ENCODE measurements at places on chromosomes 5 and 9.
A peak's percentile ranks its signal among the peaks of the same experiment; 100 is the strongest.

GRCh38 chr5:82861701-82862100 lies 215.5 kb downstream of the TMEM167A start:
- DNase-seq = no peak

DNA sequence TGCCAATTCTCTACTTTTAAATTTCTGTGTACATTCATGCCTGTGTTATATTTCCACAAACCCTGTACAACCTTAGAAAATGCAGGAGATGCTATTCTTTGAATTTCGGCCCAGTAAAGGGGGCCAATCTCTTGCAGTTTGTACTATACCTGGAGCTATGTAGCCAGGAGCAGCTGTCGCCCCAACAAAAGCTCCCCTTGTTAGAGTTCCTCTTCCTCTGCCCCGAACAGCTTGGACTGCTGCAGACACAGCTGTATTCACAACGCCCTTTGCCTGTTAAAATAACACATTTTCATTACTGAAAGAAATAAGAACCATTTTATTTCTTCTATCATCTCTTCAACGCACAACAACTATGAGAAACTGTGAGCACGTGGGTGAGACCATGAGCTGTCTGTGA lies 99.2 kb downstream of the GPR21 start:
- no peak for DNase-seq

GRCh38 chr5:171387345-171387969 lies at the start of gene NPM1:
Gene NPM1, plus strand, starts transcription at chr5:171387849. Its CDS starts 100 bp downstream, at chr5:171387949.
- DNase-seq = peak; percentile 97

DNA sequence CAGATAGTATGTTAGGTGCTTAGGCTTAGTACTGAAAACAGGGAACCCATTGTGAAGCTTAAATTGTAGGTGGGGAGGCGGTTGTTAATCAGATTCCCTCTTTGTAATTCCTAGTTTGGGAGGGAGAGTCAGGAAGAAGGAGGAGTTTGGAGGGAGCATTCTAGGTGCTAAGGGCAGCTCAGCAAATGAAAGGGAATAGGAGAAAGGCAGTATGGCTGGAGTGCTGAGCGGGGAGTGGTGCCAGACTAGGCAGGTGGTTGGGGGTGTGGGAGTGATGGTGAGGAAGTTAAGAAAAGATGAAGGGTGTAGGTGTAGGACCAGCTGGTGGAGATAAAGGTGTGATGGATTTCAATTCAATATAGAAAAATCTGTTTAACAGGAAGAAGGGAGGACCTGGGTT lies 11.1 kb upstream of the GARNL3 start:
- DNase-seq = no peak

GRCh38 chr9:18260521-18260920 lies 213.4 kb upstream of the ADAMTSL1 start:
- DNase-seq = no peak

DNA sequence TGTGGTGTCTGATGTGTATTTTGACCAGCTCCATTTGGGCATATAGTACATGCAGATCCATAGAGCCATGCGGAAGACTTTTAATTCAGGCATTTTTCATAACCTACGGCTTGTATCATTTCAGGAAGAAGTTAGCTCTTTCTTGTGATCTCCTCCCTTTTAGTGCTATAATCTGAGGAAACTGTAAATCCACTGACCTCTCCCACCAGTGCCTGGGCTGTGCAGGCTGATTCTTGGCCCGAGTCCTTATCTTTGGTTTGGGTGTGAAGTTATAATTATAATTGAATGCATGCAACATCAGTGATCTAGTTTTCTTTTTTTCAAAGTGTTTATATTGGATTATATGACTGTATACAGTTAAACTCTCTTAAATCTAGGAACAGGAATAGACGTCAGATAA lies 247.9 kb downstream of the PCSK5 start:
- DNase-seq = no peak

DNA sequence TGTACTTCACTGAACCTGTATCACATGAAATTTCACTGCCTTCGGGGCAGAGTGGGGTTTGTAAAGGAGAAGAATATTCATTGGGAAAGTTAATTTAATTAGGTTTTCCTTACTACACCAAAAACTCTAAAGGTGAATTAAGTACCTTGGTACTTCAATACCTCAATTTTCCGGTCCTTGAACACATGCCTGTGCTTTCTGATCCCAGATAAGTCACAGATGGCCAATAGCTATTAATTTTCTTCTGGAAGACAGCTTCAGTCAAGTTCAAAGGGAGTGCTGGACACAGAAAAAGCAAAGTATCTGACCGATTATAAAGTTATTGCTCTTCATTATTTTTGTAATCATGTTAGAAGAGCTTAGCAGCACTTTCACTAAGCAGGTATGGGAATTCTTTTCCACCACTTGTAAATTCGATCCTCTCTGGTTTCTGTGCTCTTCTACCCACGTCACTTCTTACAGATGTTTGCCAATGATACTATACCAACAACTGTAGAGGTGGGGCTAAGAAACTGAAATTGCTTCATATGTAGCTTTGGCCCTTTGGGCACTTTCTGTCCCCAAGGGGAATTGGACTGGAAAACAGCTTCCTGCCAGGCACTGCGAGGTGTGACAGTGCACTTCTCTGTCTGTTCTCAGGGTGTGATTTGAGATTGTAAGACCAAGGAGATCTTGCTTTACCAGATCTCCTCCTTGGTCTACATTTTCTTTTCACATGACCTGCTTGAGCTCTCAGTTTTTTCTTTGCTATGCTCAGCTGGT lies 164.0 kb downstream of the CCDC192 start:
- no peak for DNase-seq

- no peak for DNase-seq
These were observed 11.0 kb downstream of the SPARC start for GRCh38 chr5:151675611-151676313.

DNA sequence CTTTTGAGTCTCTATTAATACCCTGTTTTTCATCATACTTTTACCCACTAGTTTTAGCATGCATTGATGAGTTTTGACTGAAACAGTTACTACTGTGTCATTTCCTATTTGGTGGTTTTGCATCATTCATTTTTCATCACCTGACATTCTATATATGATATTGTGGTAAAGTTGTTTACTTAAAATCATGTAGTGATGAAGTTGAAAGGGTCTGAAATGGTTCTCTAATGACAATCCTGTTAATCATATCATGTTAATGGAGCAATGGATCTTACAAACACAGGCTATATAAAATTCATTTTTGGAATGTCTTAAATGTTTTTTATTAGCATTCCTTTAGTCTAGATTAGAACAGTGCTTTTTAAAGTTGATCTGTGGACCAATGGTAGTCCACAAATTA lies 84.1 kb downstream of the ERBIN start:
- DNase-seq = no peak

GRCh38 chr5:127723571-127723970 lies 20.4 kb downstream of the CCDC192 start:
- DNase-seq = no peak

GRCh38 chr9:122126331-122127261 lies 33.0 kb downstream of the NDUFA8 start:
- no peak for DNase-seq

GRCh38 chr9:25936031-25936430 lies 257.8 kb upstream of the TUSC1 start:
- no peak for DNase-seq

DNA sequence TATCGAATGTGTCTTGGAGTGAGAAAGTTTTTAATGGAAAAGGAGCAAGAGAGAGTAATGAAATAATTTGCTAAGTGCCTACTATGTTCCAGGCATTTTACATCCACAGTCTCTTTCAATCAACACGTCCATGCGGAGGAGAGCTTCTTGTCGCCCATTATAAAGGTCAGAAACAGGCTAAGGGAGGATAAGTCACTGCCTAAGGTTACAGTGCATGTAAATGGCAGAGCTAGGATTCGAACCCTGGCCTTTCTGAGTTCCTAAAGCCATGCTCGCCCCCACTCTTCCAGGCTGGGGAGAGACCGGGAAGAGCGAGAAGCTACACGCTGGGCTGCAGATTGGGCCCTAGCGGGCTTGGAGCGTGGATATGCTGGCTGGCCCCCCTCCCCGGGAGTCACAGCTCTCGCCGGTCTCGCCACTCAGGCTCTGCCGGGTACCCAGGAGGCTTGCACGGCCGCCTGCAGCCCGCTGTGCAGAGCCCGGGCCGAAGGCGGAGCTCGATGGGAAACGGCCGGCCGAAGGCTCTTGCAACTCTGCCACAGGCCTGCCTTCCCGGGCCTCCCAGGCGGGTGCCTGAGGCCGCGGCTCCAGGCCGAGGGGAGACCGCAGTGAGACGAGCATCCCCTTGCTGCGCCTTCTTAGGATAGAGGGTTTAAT lies 775 bp upstream of the LHX2 start:
- no peak for DNase-seq

DNA sequence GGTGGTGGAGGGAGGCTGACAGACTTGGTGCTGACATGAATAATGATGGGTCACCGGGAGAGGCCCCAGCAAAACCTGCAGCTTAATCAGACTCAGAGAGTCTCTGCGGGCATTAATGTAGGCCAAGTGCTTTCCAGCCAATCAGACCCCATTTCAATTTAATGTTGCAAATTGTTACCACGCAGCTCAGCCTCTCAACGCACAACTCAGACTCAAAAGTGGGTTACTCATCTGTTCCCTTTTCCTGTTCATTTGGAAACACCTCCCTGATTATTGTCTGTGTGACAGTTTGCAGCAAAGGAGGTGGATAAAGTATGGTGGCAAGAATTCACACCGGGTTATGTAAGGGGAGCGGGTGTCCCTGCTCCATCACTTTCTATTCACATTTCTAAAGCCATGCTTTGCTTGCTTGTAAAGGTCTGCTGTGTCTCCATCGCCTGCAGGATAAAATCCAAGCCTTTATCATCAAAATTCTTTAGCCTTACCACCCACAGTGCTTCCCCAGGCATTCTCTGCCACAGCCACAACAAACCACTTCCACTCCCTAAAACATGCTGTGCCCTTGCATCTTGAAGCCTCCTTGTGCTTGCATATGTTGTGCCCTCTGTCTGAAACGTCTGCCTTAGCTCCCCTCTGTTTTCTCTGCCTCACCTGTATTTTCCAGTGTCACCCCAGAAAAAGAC lies 156.5 kb downstream of the ASTN2 start:
- DNase-seq = no peak

GRCh38 chr5:112119969-112120368 lies 299.1 kb downstream of the EPB41L4A start:
- no peak for DNase-seq

DNA sequence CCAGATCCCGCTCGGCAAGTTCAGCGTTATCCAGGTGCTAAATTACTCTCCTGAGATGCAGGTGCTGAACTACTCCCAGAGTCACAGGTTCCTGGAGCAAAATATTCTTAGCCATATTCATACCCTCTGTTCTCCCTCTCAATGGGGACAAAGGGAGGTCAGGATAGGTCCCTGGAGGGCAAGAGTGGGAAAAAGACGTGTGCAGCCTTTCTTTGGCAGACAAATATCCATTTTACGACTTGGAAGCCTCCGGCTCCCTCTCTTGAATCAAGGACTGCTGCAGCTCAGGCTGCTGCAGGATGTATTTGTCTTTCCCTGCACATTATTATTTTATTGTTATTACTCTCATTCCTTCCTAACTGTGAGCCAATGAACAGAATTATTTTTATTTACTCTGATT lies 590.2 kb downstream of the NR2F1-AS1 start:
- no peak for DNase-seq

DNA sequence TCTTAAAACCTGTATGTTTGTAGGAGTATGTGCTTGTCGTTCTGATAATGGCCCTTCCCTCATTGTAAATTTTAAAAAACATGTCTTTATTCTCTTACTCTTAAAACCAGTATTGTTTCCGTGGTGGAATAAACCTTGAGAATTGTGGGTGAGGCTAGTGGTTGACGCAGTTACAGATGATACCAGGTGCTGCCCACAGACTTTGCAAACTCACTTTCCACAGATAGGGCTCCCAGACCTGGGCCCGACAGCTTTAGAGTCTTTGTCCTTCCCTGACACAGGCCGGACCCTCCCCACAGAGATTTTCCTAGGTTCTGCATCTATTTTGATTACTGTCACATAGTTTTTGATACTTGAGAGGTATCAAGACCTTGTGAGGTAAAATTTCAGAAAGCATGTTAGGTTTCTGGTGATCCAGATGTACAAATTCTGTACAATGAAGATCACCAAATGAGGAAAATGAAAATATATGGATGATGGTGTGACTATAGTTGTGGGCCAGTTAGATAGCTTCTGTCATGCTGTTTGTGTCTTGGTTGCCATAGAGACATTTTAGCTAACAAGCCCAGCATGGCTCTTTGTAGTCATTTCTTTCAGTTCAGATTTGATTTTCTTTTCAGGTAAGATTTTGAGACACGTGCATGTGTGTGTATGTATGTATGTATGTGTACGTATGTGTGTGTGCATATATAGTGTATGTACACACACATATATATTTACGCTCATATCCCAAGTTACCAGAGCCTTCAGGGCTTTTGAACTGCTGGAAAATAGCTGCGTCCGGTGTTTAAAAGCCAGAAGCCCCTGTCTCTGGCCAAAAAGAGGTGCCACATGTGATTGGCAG lies 33.8 kb downstream of the DMRT1 start:
- DNase-seq = no peak

GRCh38 chr5:179410291-179411160 lies 65.3 kb upstream of the ADAMTS2 start:
- no peak for DNase-seq

GRCh38 chr5:84017523-84018172 lies 297.0 kb upstream of the HAPLN1 start:
- DNase-seq = no peak

DNA sequence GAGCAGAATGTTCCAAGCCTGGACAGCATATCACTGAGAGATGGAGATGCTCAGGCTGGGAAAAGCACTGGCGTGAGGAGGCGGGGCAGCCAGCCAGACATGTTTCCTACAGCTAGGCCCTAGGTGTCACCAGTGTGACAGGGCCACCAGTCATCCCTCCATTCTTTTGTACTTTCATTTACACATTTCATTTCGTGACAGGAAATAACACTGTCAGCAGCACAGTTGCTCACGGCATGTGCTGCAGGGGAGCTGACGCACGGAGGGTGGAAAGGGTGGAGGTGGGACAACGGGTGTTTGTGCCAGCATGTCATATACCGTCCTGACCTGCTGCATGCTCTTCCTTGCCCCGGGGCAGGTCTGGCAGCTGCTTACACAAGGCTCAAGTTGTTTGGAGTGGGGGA lies 14.8 kb upstream of the CEMIP2 start:
- peak; percentile 88 for DNase-seq

- DNase-seq = no peak
These were observed 28.2 kb upstream of the LPAR1 start for GRCh38 chr9:111066468-111066867.

DNA sequence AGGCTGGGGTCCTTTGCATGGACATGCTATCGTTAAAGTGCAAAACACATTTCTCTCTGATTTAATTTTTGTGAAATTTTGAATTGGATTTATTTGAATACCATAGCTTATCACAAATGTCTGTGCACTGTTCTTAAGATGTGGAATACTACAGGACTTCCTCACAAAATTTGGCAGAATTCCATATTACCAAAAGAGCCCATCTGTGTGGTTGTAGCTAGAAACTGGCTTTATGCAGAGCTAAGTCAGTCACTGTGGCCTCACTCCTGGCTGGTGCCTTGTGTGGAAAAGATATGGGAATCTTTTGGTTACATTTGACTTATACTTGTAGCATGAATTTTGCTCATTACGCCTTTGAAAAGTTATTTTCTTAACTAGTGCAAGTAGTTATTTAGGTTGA lies 35.5 kb downstream of the ACO1 start:
- no peak for DNase-seq

- DNase-seq = no peak
These were observed 31.6 kb downstream of the S1PR3 start for GRCh38 chr9:89022902-89023301.

Measured in T-helper 2 cell treated with Interferon-gamma antibody and Interleukin-4, amounts not matched to agents 5 μg/mL and 100 μg/mL, for 36 hours (primary cell).